ENCODE measurements at places on chromosomes 4 and X.

DNA sequence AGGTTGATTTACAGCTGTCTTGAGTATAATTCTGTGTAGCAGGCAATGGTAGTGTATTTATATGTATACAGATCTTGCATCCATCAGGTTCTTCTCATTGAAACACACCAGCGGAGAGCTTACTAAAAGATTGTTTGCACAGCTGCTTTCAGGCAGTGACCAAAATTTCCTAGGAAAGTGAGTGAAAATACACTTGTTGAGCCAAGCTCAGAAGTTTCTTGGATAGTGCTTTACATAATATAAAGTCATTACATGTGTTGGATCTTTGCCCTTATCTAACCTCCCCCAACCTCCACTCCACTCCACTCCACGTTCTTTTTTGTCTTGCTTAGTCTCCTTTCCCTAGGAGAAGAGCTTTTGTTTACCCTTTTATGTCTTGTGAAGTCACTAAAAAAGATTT lies 34.1 kb downstream of the CNKSR2 start:
- DNase-seq: no peak

DNA sequence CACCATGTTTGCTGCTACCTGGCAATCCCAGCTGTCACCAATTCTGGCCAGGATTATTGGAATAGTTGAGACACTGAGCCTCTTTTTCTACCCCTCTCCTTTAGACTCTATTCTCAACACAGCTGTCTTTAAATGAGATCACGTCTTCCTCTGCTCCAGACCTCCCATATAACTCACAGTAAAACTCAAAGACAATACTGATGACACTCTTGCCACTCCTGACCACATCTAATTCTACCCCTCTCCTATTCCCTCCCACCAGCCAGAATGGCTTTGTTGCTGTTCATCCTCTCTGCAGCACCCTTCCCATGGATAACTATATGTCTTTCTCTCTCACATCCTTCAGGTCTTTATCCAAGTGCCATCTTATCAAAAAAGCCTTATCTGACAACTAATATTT lies 188.6 kb upstream of the IL15 start:
- DNase-seq: no peak

DNA sequence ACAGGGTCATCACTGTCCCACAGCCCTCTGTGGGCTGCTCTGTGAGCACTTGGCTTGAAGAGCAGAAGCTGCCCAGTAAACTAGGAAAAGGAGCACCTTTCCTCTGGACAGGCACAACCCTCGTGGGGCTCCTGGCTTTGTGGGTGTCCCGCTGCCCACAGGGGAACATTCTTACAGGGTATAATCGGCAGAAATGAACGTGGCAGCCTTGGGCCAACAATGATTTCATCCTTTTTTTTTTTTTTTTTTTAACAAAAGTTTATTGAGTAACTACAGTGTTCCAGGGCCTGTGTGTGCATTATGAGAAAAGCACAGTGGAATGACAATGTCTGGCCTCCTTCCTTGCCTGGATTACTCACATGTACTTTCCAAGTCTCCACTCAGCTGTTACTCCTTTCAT lies 197.2 kb downstream of the PDGFC start:
- no peak for DNase-seq

DNA sequence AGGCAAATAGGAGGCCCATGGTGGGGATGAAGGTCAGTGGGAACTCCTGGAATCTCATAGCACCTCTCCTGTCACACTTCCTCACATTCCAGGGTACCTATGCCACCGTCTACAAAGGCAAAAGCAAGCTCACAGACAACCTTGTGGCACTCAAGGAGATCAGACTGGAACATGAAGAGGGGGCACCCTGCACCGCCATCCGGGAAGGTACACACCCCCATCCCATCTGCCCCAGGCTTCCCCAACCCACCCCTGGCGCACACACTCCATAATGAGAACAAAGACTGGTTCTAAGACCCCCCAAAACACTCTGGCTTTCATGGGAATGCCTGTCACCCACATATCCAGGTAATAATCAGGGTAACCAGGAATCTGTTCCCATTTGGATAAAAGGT lies 6.4 kb downstream of the CDK16 start:
- DNase-seq: no peak

GRCh38 chr4:2291705-2292645 lies 30.1 kb upstream of the MXD4 start:
- DNase-seq: no peak

DNA sequence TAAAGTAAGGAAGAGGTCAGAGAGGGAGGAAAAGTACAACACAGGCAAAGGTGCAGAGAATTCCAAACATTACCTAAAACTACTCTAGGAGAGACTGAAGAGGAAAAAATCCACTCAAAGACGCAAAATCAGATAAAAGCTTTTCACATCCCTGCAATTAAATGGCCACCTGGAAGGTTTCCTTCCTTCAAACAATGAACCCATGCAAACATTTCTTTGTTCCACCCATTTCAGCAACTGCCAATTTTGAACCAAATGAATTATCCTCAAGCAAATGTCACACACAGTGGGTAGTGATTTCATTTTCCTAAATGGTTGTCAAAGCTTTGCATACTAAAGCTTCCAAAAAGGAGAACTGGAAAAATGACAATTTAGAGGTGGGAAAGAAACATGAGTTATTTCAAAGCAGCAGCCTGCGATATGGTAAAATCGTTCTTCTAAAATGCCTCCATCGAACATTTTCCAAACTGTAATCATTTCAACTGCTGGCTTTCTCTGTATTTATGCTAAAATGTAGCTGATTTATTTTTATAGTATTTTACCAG lies 45.0 kb downstream of the APBB2 start:
- DNase-seq: no peak

GRCh38 chrX:40563784-40564183 lies 17.0 kb upstream of the ATP6AP2 start:
- no peak for DNase-seq

DNA sequence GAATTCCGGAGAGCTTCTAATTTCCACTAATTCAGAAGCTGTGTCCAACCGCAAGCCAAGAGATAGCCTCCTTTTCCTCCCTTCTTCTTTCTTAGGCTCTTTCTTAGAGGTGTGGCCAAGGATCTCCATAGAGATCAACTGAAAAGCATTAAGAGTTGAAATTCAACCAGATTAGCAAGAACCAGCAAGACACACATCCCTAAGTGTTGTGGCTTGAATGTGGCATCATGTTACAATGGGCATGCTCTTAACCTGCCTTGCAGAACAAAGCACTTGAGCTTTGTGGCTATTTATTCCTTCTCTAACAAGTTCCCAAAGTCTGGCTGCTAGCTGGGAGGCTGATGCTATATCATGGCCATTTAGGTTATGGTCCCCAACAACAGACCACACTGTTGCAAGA lies 10.4 kb downstream of the ANOS1 start:
- no peak for DNase-seq

DNA sequence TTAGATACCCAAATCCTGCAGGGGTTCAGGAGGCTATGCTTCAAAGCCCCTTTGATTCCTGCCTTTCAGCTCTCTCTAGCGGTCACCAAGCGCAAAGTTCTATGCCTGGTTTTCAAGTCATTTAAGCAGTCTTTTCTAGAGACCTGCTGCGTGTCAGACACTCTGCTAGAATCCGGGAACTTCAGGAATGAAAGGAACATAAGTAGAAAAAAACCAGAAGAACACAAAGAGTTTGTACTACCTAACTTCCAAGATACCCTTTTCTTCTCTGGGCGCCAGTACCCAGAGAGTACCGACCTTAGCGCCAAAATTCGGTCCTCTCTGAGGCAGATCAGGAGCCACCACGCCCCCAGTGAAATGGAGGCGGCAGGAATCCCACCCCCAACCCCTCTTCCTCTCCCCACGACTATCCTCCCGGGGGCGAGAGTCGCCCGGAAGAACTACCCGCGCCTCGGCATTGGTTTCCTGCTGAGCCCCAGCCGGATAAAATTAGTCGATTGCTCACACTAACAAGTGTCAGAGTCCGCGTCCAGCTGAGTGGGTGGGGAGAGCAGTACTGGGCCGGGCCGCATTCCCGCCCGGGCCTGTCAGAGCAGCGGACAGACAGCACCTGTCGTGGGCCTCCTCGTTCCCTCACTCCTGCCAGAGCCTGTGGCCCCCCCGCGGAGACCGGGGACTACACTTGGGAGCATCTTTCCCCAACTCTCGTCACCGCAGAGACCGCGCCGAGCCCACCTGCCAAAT lies 78.8 kb downstream of the RLIM start:
- DNase-seq: peak; percentile 28

DNA sequence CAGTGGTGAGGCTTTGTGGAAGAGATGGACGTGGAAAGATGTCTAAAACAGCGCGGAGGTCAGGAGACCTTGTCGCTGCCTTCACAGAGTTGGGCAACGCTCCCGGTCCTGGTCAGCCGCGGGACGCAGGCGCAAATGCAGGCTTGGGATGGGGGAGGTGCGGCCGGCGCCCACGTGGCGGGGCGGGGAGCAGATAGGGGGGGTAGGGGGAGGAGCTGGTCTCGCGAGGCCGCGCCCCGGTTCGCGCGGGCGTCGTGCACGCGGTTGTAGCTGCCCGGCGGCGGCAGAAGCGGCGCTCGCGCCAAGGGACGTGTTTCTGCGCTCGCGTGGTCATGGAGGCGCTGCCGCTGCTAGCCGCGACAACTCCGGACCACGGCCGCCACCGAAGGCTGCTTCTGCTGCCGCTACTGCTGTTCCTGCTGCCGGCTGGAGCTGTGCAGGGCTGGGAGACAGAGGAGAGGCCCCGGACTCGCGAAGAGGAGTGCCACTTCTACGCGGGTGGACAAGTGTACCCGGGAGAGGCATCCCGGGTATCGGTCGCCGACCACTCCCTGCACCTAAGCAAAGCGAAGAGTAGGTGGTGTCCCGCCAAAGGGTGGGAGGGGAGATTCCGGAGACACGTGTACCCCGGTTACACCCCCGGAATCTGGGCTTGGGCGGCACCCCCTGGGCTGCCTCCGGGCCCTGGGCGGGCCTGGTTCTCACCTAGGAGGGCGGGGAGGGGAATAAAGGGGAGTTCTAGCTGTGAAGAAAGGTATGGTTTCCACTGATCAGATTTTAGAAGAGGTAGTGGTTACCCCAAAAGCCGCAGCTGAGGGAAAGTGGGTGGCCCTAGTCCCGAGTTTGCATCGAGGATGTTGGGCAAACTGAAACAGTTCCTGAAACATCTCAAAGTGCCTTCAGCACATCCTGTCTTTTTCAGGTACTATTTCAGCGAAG lies at the start of gene PRDX4:
TSS of gene PRDX4 (plus strand) at position 255 of the 939 bp plus-strand sequence. CDS start at position 333, 78 bp downstream.
- peak; percentile 74 for DNase-seq

- no peak for DNase-seq
Observed at GRCh38 chr4:122665161-122665929, 44.5 kb upstream of the IL21 start.

GRCh38 chr4:116665716-116666115 lies 419.7 kb downstream of the TRAM1L1 start:
- no peak for DNase-seq

DNA sequence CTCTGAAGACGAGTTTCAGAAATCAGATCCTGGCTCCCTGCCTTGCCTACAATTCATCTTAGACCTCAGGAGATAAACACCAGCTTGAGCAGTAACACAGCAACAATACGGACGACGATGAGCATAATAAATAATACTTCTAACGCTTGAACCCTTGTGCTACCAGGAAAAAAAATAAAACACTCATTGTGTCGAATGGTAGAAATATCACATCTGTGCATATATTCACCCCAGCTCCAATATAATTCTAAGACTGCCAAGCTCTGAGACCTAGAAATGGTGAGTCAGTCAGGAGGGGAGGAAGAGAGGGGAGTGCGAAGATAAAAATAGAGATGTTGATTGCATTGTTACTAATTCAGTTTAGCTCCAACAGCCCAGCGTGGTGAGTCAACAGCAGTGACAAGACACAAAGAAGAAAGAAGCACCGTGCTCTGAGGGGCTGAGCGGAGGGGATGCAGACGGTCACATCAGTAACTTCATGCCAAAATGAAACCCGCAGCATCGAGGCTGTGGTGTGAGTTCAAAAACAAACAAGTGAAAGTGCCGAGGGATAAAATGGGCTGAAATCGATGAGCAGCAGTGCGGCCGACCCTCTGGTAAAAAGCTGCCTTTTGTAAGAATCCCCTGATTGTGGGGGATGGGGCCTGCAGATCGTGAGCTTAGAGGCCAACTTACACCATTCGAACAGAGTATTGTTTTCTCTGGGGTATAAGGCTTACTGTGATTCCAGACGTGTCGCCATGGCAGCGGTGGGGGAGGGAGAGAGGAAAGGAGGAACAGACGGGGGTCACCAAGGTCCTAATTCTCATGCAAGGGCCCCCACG lies 150.4 kb downstream of the MGST2 start:
- DNase-seq: peak; percentile 25

GRCh38 chrX:96713303-96713702 lies 28.7 kb downstream of the DIAPH2 start:
- DNase-seq: no peak
